T-helper 17 cell (primary cell): ENCODE measurements at places on chromosomes 2 and 18.

- no peak for DNase-seq
- H3K36me3 ChIP-seq: no peaks in the 10 kb centered on the region
- peak overlapping the region; percentile 76 for H3K4me3 ChIP-seq
- peak overlapping the region; percentile 81 for H3K27ac ChIP-seq
- peaks cover 10% of the 10 kb centered on the region for H3K4me1 ChIP-seq
These were observed 87.0 kb downstream of the EPB41L3 start for GRCh38 chr18:5456577-5457461.

DNA sequence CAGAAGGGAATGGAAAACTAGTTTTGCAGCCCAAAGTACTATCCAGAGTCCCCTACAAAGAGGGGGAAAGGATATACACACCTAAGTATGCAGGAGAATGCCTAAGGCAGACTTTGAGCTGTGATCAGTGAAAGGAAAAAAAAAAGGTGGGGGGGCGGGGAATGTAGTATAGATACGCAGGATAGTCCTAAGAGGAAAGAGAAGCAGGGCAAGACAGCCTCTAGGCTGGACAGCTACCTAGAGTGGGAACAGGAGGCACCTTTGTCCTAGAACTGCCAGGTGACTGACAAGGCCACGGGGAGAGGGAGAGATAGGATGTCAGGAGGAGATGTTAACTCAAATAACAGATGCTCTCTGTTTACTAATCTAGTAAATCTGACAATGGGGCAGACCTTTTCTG lies 6.0 kb downstream of the REEP1 start:
- no peaks in the 10 kb centered on the region for H3K36me3 ChIP-seq
- H3K4me1 ChIP-seq: peaks cover 4% of the 10 kb centered on the region
- DNase-seq: no peak
- H3K27me3 ChIP-seq: peaks cover 59% of the 10 kb centered on the region
- H3K27ac ChIP-seq: no peak overlapping the region
- no peak overlapping the region for H3K4me3 ChIP-seq

DNA sequence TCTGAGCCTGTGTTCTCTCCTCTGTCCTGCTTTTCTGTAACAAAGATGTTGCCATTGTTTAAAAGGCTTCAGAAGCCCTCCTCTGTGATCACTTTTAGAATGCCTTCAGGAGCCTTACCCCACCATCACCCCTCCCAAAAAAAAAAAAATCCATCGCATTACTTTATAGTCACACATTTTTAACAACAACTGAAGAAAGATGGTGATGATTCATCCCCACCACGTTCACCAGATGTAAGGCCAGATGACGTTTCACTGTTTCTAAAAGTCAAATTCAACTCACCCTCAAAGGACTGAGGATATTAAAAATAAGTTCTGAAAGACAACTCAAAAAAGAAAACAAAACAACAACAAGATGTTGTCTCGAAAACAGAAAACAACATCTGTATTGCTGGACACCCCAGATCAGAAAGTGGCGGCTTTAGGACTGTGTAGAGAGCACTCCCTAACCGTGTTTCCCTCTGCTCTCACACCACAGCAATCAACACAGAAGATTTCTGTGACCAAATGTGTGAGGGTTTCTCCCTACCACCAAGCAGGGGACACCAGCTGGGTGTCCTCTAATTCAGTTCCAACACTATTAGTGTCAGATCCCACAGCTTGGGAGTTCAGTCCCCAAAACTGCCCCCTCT lies 61.9 kb upstream of the CREB1 start:
- H3K36me3 ChIP-seq: peaks cover 1% of the 10 kb centered on the region
- no peak overlapping the region for H3K27ac ChIP-seq
- peaks cover 5% of the 10 kb centered on the region for H3K27me3 ChIP-seq
- H3K4me3 ChIP-seq: no peak overlapping the region
- peaks cover 5% of the 10 kb centered on the region for H3K4me1 ChIP-seq

GRCh38 chr2:73112913-73113854 lies at the start of gene RAB11FIP5:
TSS of gene RAB11FIP5 (minus strand) at chr2:73112948. CDS start at chr2:73112777, 171 bp downstream.
- peak within 1 kb of the TSS; percentile 92 for H3K27ac ChIP-seq
- no peaks in the 10 kb centered on the region for H3K36me3 ChIP-seq
- peak; percentile 91 for DNase-seq
- H3K4me1 ChIP-seq: peaks cover 34% of the 10 kb centered on the region

DNA sequence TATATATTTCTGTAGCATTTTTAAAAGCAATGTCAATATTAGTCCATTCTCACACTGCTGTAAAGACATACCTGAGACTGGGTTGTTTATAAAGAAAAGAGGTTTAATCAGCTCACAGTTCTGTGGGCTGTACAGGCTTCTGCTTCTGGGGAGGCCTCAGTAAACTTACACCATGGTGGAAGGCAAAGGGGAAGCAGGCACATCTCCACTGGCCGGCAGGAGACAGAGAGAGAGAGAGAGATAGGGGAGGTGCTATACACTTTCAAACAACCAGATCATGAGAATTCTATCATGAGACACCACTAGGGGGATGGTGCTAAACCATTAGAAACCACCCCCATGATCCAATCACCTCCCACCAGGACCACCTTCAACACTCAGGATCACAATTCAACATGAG lies 43.1 kb downstream of the CHMP3 start:
- H3K27me3 ChIP-seq: no peaks in the 10 kb centered on the region
- H3K4me1 ChIP-seq: no peaks in the 10 kb centered on the region
- no peak overlapping the region for H3K4me3 ChIP-seq

GRCh38 chr2:132583666-132584360 lies 86.2 kb downstream of the LYPD1 start:
- peaks cover 6% of the 10 kb centered on the region for H3K27me3 ChIP-seq
- H3K27ac ChIP-seq: no peak overlapping the region
- no peaks in the 10 kb centered on the region for H3K36me3 ChIP-seq
- DNase-seq: no peak
- no peak overlapping the region for H3K4me3 ChIP-seq

DNA sequence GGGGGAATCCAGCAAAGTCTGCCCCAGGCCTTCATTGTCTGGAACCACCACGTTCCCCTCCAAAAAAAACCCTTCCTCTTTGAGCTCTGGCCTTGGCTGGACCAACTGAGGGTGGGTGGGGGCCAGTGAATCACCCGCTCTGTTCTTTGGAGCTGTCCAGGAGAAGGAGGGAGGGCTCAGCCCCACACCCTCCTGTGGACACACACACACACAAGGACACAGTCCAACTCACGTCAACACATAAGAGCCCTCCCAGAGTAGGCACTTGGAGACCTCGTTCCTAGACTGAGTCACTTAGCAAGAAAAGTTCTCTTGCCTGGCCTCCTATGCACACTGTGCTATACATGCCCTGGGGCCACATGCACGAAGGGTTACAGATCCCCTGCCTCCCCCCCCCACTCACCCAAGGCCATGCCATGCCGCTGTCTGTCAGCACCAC lies 1.2 kb upstream of the TNS1 start:
- H3K36me3 ChIP-seq: peaks cover 5% of the 10 kb centered on the region
- no peak for DNase-seq
- H3K27me3 ChIP-seq: peaks cover 55% of the 10 kb centered on the region
- H3K27ac ChIP-seq: no peak overlapping the region

DNA sequence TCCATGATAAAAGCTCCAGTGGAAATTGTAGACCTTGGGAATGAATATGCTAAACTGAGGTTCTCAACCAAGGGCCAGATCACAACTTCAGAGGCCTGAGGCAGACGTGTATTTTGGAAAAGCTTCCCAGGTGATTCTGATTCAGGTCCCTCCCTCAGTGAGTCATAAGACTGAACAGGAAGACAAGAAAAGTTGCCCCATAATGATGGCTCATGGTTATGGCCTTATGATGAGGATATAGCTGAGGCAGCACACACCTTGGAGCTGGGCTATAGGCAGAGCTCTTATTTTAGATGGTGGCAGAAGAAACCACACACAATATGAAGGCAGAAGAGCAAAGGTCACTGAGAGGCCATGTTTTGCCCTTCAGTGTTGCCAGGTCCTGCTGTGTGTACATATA lies 9.6 kb downstream of the ANTXR1 start:
- no peak for DNase-seq
- H3K27ac ChIP-seq: no peak overlapping the region
- H3K4me1 ChIP-seq: no peaks in the 10 kb centered on the region
- peaks cover 54% of the 10 kb centered on the region for H3K27me3 ChIP-seq
- H3K36me3 ChIP-seq: no peaks in the 10 kb centered on the region

GRCh38 chr2:121721926-121722325 lies 14.7 kb downstream of the NIFK start:
- H3K4me3 ChIP-seq: no peak overlapping the region
- H3K36me3 ChIP-seq: no peaks in the 10 kb centered on the region
- H3K4me1 ChIP-seq: peaks cover 4% of the 10 kb centered on the region
- no peaks in the 10 kb centered on the region for H3K27me3 ChIP-seq

- H3K27ac ChIP-seq: no peak overlapping the region
- H3K4me1 ChIP-seq: no peaks in the 10 kb centered on the region
- H3K27me3 ChIP-seq: peaks cover 27% of the 10 kb centered on the region
- DNase-seq: no peak
- H3K36me3 ChIP-seq: no peaks in the 10 kb centered on the region
These were observed 372.6 kb downstream of the SLC4A3 start for GRCh38 chr2:220000080-220000479.

DNA sequence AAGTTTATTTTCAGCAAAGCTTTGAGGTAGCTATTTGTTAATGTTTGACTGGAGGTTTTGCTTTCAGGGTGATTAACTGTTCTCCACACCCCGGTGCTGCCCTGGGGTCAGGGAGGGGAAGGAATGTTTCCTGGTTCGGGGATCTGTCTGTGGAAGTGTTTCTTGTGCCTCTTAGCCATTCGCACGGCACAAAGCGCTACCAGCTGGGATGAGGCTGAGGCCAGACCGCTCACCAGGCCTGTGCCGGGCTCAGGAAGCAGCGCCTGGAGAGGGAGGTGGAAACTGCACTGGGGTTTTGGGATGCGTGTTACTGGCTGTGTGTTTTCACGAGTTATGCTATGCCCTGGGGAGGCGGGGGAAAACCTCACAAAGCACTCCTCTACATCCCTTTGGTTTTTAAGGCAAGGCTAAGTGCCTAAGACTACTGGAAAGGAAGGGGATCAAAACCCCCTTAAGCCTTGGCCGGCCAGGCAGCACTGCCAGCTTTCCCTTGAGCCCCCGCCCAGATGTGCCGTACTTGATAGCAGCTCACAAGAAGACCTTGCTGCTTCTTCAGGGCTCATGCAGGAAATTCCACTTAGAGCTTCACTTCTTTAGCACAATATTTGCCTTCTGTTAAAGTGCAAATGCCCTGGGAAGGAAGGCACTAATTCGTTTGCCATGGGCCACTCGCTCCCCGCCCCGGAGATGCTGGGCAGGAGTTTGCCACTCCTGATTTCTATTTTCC lies 65.7 kb upstream of the CNGA3 start:
- no peaks in the 10 kb centered on the region for H3K4me1 ChIP-seq
- H3K4me3 ChIP-seq: no peak overlapping the region
- DNase-seq: no peak
- peaks cover 66% of the 10 kb centered on the region for H3K27me3 ChIP-seq
- peaks cover 2% of the 10 kb centered on the region for H3K36me3 ChIP-seq
- H3K27ac ChIP-seq: no peak overlapping the region

- no peak for DNase-seq
- H3K27ac ChIP-seq: peak overlapping the region; percentile 39
- H3K4me3 ChIP-seq: no peak overlapping the region
- peaks cover 54% of the 10 kb centered on the region for H3K27me3 ChIP-seq
These were observed 21.6 kb upstream of the PDIA6 start for GRCh38 chr2:10834068-10834655.

GRCh38 chr18:73758446-73758845 lies 389.2 kb downstream of the FBXO15 start:
- no peaks in the 10 kb centered on the region for H3K36me3 ChIP-seq
- no peak for DNase-seq
- H3K27ac ChIP-seq: no peak overlapping the region
- no peak overlapping the region for H3K4me3 ChIP-seq
- H3K4me1 ChIP-seq: no peaks in the 10 kb centered on the region

- H3K4me1 ChIP-seq: no peaks in the 10 kb centered on the region
- H3K27ac ChIP-seq: no peak overlapping the region
- H3K4me3 ChIP-seq: no peak overlapping the region
- H3K36me3 ChIP-seq: no peaks in the 10 kb centered on the region
These were observed 171.1 kb upstream of the MYT1L start for GRCh38 chr2:2502201-2502549.
